ENCODE measurements at places on chromosomes 11 and 22. TPM values are rescaled to one million over a fixed set of nuclear protein-coding genes. Genes with fewer than 3 reads are reported as not detected.

MS4A3 gene
- 4.7 TPM for polyA plus RNA-seq

PKDREJ gene
- 0.54 TPM for polyA plus RNA-seq

ZBTB16 gene
- 6.8 TPM for polyA plus RNA-seq

IL18 gene
- polyA plus RNA-seq: 1.8 TPM

RAC2 gene
- 6.7 TPM for polyA plus RNA-seq

FAM180B gene
- 3.7 TPM for polyA plus RNA-seq

RAG2 gene
- 0.59 TPM for polyA plus RNA-seq

CNGA4 gene
- polyA plus RNA-seq: 0.11 TPM

MMP10 gene
- not detected for polyA plus RNA-seq

CSF2RB gene
- polyA plus RNA-seq: 2.3 TPM

- DNase-seq: no peak
These were observed 508.7 kb upstream of the TENM4 start for GRCh38 chr11:79949574-79949973.

DNA sequence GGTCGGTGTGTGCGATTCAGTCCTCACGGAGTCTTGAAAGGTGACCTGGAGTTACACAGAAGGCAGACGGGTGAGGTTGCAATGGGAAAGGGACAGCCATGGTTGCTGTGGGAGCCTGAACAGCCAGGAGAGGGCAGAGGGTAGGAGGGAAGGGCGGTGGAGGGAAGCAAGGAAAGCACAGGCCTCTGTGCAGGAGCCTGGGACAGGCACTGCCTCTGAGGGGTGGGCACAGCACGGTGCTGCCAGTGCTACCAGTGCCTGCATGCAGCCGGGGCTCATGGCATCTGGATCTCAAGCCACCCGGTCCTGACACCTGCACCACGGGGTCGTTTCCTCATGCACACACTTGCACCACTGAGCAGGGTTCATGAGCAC is 401.0 kb downstream of the TBC1D22A start:
- DNase-seq: no peak

DNA sequence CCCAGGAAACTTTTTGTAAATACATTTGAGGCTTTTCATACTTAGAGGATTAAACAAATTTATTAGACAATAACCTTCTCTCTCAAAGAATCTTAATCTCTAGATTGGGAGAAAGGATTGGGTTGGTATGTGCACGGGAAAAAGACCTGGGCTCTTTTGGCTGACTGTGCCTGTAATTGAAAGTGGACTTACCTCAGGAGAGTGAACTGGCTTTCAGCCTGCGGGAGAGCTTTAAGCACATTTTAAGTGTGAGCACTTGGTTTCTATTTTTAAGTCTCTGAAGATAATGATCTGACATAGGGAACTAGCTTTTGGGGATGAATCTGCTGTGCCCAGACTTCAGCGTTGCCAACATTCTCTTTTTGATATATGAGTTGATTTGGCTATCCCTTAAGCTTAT is 35.8 kb downstream of the UVRAG start:
- no peak for DNase-seq

- peak; percentile 82 for DNase-seq
These were observed 1.0 kb downstream of the ARHGAP8 start for GRCh38 chr22:44753189-44754042.

DNA sequence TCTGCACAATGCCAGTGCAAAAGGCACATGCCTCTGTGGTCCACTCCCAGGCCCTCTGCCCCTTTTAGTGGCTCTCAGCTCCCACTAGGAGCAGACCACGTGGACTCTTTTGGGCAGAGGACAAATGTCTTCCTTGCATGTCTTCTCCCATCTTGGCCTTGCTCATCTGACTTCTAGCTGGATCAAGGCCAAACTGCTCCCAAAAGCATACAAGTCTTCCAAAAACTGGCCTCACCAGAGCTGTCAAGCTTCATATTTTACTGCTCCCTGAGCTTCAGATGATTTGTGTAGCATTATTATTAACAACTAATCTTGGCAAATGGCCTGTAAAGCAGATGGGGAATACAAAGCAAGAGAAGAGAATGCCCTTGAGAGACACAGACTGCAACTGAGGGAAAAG is 6.9 kb downstream of the SMPD1 start:
- no peak for DNase-seq

DNA sequence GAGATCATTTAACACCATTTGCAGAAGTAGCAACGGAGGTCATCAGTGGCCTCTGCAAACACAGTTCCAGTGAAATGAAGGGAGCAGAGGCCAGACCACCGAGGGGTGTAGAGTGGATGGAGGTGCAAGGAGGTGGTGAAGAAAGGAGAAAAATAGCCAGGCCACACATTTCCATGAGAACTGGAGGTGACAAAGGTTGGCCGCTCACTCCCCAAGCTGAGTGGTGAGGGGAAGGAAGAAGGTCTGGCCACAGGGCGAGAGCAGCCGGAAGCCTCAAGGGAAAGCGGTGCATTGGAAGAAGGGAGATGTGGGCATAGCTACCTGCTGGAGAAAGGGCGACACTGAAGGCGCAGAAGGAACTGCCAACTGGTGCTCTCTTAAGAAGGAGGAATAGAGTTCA is 20.1 kb upstream of the TMPRSS4 start:
- no peak for DNase-seq

DNA sequence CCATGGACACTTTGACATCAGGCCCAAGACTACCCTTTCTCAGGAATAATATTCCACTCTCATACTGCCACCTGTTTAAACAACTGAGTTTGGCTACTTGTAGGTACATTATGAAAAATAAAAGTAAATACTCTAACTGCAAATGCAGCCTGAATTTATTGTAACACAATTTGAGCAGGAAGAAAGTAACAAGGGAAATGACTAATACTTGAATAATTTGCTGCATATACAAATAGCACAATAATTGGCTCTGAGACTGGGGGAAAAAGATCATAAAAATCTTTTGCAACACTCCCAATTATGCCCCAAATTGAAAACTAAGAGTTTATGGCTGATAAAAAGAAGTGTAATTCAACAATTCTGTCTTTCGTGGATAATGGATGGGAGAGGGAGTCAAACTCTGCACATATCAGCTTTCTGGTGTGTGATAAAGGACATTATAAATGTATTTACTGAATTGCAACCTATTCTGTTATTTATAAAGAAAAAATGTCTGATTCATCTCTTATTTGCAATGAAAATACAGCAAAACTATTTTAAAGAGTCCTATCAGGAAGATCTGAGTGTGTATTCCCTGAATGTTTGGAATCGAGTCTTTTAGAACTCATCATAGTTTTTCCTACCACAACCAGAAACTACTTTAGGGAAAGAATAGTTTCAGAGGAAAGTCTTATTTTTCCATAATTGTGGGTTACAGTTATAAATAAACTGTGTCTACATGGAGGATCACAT is 359.0 kb downstream of the JRKL start:
- peak; percentile 1 for DNase-seq

DNA sequence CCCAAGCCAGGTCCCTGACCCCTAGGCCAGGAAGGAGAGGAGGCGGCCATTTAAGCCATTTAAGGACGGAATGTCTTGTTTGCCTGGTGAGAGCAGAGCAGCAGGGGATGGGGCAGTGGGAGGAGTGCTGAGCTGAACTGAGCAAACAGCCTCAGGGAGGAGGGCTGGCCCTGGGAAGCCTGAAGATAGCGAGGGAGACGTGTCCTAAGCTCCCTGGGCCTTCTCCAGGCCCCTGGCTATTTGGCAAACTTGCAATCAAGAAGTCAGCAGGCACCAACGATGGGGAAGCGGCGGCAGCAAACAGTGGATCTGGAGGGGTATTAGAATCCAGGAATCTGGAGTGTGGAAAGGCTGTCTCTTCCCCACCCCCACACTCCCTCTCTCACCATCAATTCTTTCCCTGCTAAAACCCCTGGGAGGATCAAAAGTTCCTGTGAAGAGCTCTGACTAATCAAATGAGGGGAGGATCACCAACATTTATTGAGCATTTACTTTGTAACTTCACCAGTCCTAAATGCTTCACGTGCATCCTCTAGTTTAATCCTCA is 8.8 kb downstream of the BCL9L start:
- no peak for DNase-seq

DNA sequence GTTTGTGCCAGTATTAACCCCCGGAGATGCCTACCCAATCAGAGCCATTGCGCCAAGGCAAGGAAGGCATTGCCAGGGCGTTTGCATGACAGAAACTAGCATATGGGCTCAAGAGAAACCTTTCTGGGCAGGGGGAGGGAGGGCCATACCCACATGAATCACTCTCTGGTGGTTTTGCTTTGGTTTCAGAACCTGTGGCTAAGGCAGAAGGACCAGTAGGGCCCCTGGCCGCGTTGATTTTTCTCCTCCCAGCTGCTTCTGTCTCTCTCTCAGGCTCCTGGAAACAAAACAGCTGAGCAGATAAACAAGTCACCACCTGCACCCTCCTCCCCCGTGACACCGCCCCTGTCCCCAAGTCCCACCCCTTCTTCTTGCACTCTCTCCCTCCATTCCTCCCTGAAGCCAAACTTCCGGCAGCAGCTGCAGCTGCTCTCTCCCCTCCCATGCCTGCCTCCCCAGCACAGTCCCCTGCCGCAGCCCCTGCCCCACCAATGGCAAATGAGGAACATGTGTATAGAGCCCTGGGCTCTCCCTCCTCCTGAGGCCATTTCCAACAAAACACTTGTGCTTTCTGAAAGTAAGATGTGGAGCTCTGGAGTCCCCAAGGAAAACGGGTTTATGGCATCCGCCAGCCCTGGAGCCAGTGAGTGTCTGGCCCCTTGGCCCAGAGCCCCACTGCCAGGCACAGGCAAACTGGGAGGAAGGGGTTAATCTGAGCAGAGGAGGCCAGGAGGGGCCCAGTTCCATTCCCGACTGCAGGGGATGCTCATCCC is 39.0 kb upstream of the ADA2 start:
- peak; percentile 92 for DNase-seq

- DNase-seq: no peak
These were observed 139.0 kb upstream of the NTM start for GRCh38 chr11:131231317-131231940.

DNA sequence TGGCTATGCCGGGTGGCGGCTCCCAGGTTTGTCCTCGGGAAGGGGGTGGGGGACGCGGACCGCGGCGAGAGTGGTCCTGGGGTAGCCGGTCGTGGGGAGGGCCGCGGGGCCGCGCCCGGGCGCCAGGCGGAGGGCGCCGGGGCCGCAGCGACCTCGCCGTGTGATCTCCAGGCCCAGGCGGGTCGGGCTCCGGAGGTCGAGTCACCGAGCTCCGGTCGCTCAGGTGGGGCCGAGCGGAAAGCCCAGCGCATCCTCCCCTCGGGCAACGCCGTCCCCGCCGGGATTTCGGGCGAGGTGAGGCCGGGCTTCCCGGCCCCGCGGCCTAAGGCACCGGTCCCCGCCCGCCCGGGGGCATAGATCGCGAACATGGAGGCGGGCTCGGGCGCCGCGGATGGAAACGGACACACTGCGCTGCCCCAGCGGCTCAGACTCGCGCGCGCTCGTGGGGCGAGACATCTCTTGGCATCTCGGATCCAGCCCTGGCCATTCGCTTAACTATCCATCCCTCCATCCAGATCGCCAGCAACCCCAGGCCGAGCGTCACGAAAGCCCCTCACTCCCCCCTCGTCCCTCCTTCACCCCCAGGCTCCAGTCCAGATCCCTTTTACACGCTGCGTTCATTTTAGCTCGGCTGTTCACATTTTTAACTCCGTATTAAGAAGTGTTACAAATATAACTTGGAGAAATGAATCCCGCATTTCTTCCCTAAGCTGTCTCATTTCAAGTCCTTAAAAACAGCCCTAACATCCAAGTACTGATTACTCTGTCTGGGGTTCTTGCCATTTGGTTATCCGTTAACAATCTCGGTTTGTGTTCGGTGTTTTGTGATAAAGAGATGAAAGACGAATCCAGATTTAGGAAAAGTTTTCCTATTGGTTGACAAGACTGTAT is 460 bp downstream of the ZC3H12C start:
- peak; percentile 85 for DNase-seq

DNA sequence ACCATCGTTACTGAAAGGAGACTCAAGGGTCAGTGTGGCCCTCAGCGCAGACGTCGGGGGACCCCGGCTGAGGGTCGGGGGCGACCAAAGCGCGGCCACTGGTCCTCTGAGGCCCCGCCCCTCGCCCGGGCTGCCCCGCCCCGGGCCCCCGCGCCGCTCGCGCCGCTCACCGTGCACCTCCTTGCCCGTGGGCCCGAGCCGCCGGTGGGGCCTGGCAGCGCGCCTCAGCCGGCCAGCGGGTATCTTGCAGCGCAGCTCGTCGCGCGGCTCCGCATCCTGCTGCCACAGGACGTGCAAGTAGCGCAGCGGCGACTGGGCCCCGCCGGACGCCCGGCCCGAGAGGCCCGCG is 419 bp downstream of the ANKRD54 start:
- DNase-seq: peak; percentile 19

- DNase-seq: no peak
These were observed 43.3 kb downstream of the MYEOV start for GRCh38 chr11:69337211-69337721.

DNA sequence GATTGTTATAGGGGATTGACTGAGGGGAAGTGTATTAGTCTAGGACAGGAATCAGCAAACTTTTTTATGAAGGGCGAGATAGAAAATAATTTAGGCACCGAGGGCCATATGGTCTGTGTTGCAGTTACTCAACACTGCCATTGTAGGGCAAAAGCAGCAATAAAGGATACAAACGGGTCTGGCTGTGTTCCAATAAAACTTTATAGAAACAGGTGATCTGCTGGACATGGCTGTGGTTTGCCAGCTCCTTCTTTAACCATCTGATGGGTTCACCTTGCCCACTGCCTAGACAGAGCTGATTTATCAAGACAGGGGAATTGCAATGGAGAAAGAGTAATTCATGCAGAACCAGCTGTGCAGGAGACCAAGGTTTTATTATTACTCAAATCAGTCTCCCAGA is 20.0 kb downstream of the PRR5L start:
- no peak for DNase-seq

DNA sequence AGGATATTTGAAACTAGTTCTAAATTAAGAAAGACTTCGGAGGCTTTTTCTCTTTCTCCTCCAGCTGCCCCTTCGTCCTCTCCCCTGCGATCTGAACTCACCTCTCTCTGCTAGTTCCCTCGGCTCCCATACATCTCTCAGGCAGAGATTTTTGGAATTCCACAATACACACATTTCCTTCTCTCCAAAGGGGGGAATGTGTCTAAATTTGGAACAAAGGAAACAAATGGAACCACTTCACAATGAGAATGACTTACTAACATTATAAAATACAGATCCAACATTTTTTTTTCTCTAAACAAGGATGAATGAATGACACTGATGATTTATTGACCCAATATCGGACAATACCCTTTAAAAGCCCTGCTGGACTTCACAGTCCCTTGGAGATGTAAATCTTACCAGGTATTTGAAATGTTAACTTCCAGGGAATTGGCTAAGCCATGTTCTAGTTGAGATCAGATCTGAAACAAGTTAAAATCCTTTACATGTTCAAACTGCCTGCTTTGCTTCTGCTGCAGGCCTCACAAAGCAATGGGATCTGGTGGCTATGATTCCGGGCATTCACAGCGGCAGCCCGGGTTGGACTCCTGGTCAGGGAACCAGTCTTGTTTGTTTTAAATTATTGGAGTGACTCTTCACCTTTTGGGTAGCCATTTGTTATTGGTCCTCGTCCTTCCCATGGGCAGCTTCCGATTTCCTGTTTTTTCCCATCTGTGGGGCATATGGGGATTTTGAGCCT is 20.5 kb upstream of the GSTP1 start:
- no peak for DNase-seq
